ELF-1 (cell line): ENCODE measurements at places on chromosomes 2 and 18.

DNA sequence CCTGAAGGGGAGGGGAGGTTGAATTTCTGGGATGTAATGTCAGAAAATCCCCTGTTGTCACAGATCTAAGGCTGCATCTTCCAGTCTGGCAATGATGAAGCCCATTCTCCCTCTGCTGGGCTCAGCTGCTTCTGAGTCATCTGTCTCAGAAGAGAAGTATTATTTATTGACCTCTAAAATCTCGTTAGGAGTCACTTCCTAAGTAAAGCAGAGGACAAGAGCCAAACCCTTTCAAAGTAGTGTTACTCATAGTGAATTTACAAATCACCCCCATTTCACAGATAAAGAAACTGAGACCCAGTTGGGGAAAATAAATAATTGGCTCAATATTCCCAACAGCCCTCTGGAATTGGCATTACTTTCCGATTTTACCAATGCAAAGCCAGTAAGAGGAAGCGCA, 167.3 kb upstream of the SKOR2 start:
- DNase-seq, result no peak

DNA sequence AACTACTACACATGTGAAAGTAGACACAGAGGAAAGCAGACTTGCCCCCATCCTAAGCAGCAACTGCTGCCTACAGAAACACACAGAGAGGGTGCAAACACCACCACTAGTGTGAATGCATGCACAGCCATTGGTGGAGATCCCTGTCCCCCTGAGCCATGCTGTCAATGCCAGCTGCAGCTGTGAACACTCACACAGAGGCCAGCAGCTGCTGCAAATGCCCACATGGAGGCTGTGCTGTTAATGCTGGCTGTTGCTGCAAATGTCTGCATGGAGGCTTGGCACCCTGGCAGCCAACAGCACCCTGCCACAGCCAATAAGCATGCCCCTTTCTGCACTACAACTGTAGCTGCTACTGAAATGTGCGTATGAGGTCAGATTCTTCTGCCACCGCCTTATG, 355.0 kb downstream of the LNPK start:
- DNase-seq, result no peak

GRCh38 chr18:8366656-8367055, 242.6 kb upstream of the RAB12 start:
- peak; percentile 59 for DNase-seq

DNA sequence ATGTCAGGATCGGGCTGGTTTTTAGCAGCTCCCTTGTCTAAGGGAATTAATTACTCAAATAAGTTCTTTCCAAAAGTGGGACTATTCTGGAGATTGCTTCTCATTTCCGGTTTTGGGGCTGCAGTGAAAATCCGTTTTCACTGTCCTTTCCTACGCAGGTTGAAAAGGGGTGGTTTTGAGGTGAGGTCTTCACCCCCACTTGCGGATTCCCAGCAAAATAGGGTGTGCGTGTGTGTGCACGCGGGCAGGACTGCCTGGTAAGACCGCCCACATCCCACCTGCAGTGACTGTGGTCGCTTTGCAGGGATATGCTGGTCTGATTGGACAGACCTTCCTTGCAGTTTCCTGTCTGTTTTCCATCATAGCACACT, 472 bp upstream of the PLEKHM3 start:
- DNase-seq, result no peak

DNA sequence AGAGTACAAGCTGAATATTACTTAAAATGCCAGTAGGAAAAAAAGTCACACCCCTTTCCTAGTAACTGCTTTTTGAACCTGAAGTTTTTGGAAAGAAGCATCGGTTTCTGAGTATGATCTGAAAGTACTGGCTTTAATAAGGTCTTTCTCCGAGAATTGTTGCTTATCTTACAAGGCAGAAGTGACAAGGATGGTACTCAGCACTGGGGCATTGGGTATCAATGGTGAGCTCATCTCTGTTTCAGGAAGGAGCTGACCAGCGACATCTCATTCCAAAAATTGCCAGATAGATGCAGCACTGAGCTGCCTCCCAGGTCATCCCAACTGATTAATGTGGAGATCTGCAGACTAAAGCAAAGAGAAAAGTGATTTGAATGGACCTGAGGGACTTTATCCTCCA, 85.4 kb downstream of the FMNL2 start:
- DNase-seq, result no peak

DNA sequence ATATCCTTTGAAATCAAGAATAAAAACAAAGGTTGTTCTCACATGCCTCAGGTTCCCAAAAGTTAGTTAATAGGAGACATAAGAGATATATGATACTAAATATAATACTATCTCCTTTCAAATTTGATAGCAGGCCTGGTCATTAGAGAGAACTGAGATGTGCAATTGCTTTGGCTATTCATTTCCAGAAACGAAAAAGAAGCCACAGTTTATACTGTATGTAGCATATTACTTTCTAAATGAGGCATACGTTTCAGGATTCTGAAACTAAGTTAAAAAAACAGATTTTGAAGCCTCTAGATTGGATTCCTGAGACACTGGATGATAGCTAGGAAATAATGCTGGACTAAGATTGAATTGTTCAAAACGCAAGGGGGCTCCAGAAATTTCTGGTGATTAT, 7.1 kb downstream of the PPP1R1C start:
- DNase-seq, result no peak

DNA sequence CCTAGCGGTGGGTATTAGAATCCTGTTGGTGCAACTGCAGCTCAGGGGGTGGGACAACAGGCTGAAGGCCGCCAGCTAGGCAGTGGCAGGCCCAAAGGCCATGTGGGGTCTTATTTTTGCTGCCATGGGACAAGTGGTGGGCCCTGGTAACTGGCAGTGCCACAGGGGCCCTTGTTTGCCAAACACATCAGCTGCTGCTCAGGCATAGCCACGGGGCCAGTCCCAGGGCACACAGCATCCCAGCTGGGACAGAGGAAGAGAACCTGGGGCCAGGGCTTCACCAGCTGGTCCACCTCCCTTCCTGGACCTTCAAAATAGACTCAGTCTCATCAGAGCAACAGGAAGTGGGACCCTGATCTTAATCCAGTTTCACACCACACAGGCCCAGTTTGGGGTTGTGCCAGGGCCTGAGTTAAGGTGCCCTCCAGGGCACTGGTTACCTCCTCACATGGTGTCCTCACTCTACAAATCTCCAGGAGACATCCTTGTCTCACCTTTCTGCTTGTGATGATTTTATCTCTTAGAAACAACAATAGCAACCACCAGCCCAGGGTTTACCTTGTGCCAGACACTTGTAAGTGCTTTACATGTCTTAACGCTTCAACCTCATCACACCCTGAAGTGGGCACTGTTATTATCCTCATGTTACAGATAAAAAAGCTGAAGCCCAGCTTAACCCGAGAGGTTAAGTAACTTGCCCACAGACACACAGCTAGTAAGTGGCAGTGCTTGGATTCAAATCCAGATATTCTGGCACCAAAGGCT, 98.5 kb downstream of the GYPC start:
- no peak for DNase-seq

DNA sequence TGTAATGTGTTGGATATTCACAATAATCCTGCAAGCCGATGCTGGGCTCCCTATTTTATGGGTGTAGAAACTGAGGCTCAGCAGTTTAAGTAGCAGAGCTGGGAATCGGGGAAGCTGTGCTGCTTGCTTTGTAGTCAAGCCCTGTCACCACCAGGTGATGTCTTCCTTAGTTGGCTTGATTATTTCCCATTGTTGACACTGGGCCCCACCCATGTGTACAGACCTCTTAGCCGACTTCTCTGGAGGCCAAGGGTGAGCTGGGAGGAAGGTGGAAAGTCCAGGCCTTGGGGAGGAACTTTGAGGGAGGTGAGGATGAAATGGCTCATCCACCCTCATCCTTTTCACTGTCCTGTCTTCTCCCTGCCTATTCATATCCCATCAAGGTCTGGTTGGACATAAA, 60.0 kb downstream of the CAPN13 start:
- no peak for DNase-seq

GRCh38 chr2:216104691-216105090, 4.5 kb upstream of the XRCC5 start:
- no peak for DNase-seq

DNA sequence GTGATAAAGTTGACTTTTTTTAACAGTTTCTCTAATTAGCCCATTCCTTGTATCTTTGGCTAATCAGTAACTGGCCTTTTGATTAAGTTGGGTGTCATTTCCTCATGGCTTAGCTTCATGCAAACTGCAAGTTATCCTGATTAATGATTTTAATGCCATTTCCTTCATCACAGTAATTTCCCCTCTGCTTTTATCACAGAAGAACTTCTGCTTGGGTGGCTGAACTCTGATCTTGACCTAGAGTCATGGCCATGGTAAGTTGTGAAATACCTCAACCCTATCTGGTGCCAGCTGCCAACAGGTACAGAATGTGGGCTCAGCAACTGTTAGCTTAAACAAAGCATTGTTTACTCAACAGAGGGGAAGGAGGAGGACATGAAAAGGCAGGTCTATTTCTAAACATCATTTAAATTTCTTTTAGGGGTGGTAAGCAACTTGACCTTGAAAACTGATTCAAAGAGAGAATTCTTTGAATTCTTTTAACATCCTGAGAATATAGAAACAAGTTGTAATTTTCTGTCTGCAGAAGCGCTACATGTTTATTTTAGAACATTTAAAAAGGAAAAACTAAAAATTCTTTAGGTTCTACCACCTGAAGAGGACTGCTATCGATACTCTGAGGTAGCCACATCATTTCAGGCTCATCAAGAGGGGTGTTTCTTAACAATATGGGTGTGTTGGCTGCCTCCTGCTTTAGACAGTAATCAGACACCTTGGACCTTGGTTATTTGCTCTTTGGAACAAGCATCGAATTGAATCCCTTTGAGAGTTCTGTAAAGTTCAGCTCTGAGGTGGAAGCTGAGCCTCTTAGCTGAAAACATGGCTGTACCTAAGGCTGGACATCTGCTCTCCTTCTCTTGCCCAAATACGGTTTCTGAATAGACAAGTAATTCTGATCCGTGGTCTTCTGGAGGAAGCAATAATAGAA, 39.7 kb downstream of the ANXA4 start:
- no peak for DNase-seq

DNA sequence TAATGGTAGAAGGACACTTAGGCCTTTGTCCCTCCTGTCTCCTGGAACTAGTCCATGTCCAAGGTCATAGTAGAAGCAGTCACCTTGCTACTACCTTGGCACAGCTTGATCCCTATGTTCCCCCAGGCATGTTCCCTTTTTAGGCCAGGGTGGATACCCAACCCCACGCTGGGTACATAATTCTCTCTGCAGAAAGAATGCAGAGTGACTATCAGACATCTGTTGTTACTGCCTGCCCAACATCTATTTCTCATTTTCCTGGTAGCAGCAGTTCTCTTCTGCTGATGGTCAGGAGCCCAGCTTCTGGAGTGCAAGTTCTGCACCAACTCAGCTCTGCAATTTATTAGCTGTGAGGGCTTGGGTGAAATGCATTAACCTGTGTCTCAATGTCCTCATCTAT, 4.4 kb upstream of the METTL21A start:
- DNase-seq, result no peak

DNA sequence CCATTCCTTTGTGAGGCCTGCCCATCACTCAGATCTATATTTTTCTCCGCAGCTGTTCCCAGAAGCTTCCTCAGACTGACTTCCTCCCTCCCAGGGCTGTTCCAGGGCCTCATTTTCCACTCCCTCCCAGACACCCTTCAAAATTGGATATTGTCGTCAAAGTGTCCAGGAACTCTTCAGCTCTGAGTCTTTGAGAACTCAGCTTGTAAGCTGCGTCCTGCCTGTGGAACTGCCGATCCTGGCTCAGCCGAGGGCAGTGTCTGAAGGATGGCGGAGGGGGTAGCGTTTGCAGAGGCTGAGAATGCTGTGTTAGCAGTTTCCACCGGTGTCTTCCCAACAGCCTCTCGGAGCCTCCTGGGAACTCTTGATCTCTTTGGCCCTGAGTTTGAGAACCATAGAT, 27.1 kb downstream of the NCK2 start:
- no peak for DNase-seq

GRCh38 chr2:133787207-133787606, 218.9 kb upstream of the NCKAP5 start:
- no peak for DNase-seq

DNA sequence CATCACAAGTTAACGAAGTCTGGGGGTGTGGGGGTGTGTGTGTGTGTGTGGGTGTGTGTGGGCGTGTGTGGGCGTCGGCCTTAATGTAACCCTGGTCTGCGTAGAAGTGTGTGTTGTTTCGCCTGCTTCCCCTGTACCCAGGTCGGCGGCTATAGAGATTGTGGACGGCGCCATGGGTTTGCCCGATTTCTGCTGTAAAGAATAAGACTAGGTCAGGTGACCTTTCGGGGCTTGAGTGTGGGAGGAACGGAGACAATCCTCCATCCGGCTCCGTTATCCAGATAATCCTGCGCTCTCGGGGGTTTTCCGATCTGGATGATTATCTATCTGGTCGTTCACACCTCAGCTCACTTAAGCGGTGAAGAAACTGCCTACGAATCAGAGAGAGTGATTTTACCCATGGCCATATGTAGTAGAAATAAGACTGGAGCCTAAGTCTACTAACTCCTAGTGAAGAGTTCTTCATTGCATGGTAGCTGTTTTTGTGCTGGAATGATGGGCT, 543 bp downstream of the HADHB start:
- DNase-seq, result peak; percentile 52

- DNase-seq, result peak; percentile 72
These were observed 22.8 kb upstream of the SMAD4 start for GRCh38 chr18:51006948-51007789.

- no peak for DNase-seq
These were observed 908 bp downstream of the ERLEC1 start for GRCh38 chr2:53787614-53788289.
